ENCODE measurements at places on chromosomes 1 and 21. TPM values are rescaled to one million over a fixed set of nuclear protein-coding genes. Genes with fewer than 3 reads are reported as not detected.
A peak's percentile ranks its signal among the peaks of the same experiment; 100 is the strongest.

Gene LCE2B
- not detected for polyA plus RNA-seq

Gene ARHGEF19
- polyA plus RNA-seq: 13.3 TPM

Gene VWA5B1
- not detected for polyA plus RNA-seq

Gene TCEA3
- 23.2 TPM for polyA plus RNA-seq

Gene RNU1-2
- polyA plus RNA-seq: not detected

Gene CDC42
- polyA plus RNA-seq: 159 TPM

Gene RBP7
- polyA plus RNA-seq: not detected

Gene RGS16
- 0.41 TPM for polyA plus RNA-seq

Gene LBR
- 19.0 TPM for polyA plus RNA-seq

Gene NUF2
- 13.5 TPM for polyA plus RNA-seq

Gene GBP7
- not detected for polyA plus RNA-seq

Gene SPRR2D
- polyA plus RNA-seq: not detected

Gene TRAF3IP3
- polyA plus RNA-seq: 0.25 TPM

Gene POFUT2
- polyA plus RNA-seq: 30.9 TPM

Gene S100A7A
- polyA plus RNA-seq: not detected

Gene ACTA1
- not detected for polyA plus RNA-seq

Gene TEX50
- polyA plus RNA-seq: not detected

GRCh38 chr21:27425574-27425973 lies 458.7 kb upstream of the ADAMTS5 start:
- peak; percentile 77 for DNase-seq

- peak; percentile 55 for DNase-seq
Measured at GRCh38 chr1:108691128-108691941, 775 bp upstream of the PRPF38B start.

GRCh38 chr1:192584866-192585265 lies 9.3 kb downstream of the RGS1 start:
- DNase-seq: no peak

- peak; percentile 6 for DNase-seq
Measured at GRCh38 chr1:182015360-182015759, 46.2 kb downstream of the ZNF648 start.

- no peak for DNase-seq
Measured at GRCh38 chr21:44548922-44549321, 2.4 kb downstream of the KRTAP10-2 start.

DNA sequence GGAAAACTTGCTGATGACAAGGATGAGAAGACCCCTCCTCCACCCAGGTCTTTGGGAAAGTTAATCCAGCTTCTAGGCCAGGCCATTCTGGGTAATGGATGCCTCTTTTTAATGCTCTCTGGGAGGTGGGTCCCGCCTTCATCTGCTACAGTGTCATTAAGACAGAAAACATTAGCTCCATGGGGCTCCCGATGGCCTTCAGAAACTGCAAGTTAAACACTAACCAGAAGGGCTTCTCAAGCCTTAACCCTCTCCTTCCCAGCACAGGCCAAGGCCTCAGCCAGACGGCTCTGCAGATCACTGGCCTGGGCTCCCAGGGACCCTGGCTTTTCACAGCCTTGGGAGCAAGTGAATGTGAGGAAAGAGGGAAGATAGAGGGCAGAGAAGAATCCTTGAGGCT lies 364.9 kb downstream of the MATN1 start:
- no peak for DNase-seq

GRCh38 chr1:54499097-54499359 lies 49.0 kb upstream of the ACOT11 start:
- DNase-seq: peak; percentile 54

GRCh38 chr1:170776252-170776651 lies 112.3 kb downstream of the PRRX1 start:
- peak; percentile 65 for DNase-seq

- DNase-seq: peak; percentile 71
Measured at GRCh38 chr1:201346337-201346939, 31.0 kb downstream of the TNNT2 start.

GRCh38 chr1:229035054-229035747 lies 235.7 kb upstream of the RAB4A start:
- no peak for DNase-seq

GRCh38 chr1:224082146-224082545 lies 31.8 kb upstream of the FBXO28 start:
- no peak for DNase-seq

GRCh38 chr21:45898781-45899180 lies 82.8 kb upstream of the COL6A1 start:
- no peak for DNase-seq

DNA sequence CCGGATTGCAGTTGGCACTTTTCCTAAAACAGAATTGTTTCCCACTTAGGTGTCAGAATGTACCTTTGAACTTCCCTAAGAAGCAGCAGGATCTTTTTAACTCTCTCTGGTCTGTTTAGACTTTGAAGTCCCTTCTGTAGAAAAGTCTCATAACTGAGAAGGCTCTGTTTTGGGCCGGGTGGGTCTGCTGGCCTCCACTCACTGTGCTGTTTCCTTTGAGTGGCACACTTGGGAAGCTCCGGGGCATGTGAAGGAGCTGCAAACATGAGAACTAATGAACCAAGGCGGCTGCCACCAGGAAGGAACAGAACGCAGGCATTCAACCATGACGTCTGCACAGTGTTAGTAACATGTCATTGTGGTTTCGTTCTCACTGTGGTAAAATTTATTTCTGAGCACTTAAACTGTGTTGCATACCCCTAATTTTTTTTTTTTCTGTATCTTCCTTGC lies 19.5 kb upstream of the NCMAP start:
- no peak for DNase-seq

GRCh38 chr1:216176970-216177369 lies 246.3 kb downstream of the USH2A start:
- DNase-seq: no peak

DNA sequence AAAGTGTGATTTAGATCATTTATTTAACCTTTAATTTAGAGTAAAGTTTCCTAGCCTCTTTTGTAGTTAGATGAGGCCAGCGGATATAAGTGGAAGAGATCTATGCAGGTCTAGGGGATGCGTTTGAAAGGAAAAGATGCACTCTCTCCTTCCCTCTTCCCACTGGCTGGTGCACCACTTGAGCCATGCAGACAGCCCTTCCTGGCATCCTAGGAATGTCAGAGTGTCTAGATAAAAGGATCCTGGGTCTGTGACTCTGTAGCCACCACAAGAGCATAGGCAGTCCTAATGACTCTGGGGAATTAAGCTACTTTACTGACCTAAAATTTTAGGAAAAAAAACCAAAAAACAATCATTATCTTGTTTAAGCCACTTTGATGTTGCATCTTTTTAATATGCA lies 16.0 kb upstream of the STUM start:
- DNase-seq: no peak

- no peak for DNase-seq
Measured at GRCh38 chr1:65056234-65056633, 89.9 kb upstream of the JAK1 start.

GRCh38 chr1:232570007-232570406 lies 59.9 kb downstream of the SIPA1L2 start:
- DNase-seq: no peak

GRCh38 chr1:66556161-66556611 lies 22.2 kb downstream of the SGIP1 start:
- no peak for DNase-seq

GRCh38 chr1:228267962-228268880 lies 60.4 kb downstream of the OBSCN start:
- DNase-seq: no peak

DNA sequence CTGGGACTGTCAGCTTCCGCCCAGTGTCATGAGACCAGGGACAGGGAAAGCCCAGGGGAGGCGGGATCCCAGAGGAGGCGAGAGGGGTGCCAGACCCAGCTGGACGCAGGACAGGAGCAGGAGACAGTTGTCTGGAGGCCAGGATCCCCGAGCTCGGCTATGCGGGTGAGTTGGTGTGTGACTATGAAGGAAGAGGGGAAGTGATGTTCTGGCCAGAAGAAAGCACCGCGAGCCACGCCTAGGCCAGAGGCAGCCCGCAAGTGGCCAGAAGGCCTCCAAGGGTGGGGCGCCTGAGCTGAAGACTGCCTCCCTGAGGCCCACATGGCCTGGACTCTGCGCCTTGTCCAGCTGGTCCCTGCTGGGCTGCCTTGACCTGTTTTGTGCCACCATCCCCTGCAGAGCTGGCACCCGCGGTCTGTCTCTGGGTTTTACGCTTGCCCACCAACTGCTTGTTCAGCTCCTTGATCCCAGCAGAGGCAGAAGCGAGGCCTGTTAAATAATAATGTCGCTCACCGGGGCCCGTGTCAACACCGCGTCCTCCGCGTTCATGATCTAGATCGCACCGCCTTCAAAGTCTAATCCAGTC lies 85.2 kb upstream of the ACTL8 start:
- DNase-seq: no peak

- DNase-seq: peak; percentile 84
Measured at GRCh38 chr1:178530037-178530402, 17.1 kb downstream of the TEX35 start.

- no peak for DNase-seq
Measured at GRCh38 chr1:55065648-55066047, 26.3 kb downstream of the PCSK9 start.

DNA sequence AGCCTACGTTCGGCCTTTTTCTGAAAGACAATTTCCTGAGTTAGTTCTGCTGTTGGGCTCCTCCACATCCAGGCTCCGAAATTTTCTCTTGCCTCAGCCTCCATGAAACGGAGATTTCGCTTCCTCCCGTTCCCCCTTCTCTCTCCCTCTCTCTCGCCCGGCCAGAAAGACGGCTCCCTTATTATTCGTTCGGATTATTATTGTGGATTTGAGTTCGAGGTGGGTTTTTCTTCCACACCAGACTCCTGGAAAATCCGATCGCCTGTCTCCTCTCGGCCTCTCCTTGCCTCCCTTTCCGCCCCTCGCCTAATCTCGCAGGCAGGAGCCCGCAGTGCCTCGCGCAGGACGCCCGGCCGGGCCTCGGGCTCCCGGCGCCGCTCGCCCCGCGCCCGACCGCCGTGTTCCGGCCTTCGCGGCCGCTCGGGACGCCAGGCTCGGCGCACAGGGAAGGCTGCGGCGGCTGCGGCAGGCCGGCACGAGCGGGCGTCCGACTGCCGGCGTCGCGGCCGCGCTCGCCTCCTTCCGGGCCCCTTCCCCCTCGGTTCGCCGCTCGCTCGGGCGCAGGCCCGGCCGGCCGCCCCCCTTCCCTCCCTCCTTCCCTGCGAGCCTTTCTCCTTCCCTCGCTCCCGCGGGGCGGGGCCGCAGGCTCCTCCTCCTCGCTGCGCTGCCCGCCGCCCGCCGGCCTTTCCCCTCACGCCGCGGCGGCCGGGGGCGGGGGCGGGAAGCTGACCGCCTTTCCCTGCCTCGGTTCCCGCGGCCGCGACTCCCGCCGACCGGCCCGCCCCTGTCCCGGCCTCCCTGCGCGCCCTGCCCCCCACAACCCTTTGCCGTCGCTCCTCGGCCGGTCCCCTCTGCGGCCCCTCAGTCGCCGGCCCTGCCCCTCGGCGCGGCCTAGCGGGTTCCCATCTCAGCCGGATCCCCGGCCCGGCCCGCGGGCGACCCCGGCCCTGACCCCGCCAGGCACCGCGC lies at the start of gene ARHGEF11:
Gene ARHGEF11, minus strand, starts transcription at position 493 of the 969 bp plus-strand sequence. CDS start 1,412 bp downstream, outside the sequence.
- DNase-seq: peak; percentile 96

- no peak for DNase-seq
Measured at GRCh38 chr1:77756052-77756754, 3.4 kb downstream of the USP33 start.
